Suprapubic skin (tissue), 4 donors: ENCODE measurements at places on chromosomes 2 and 18.

GRCh38 chr2:126808929-126809328 lies 89.8 kb upstream of the TEX51 start:
- H3K4me3 ChIP-seq = no peak overlapping the region
- H3K27me3 ChIP-seq = peaks cover 2% of the 10 kb centered on the region
- no peaks in the 10 kb centered on the region for H3K36me3 ChIP-seq
- no peak for DNase-seq
- no peaks in the 10 kb centered on the region for H3K4me1 ChIP-seq

- H3K4me1 ChIP-seq = peaks cover 23% of the 10 kb centered on the region
- H3K36me3 ChIP-seq = no peaks in the 10 kb centered on the region
- no peaks in the 10 kb centered on the region for H3K27me3 ChIP-seq
Observed at GRCh38 chr2:138421971-138422335, 79.6 kb upstream of the SPOPL start.

DNA sequence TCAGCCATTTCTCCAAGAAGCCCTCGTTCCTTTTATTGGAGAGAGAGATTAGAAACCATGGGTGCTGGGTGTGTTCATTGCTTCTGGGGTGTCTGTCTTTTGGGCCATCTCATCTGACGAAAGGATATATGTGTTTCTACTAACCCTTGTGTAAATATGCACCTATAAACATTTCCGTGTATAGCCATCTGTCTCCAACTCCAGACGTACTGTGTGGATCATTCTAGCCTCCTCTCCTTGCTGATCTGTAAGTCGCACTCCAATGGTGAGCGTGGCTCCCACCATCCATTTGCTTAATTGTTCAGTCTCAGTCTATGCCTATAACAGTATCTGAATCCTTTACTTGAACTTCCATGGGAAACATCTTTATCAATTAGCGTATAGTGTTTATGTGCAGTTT lies 1.8 kb downstream of the RBFA start:
- H3K4me3 ChIP-seq = no peak overlapping the region
- H3K4me1 ChIP-seq = peaks cover 18% of the 10 kb centered on the region
- H3K27me3 ChIP-seq = no peaks in the 10 kb centered on the region
- no peak overlapping the region for H3K27ac ChIP-seq
- DNase-seq = no peak

DNA sequence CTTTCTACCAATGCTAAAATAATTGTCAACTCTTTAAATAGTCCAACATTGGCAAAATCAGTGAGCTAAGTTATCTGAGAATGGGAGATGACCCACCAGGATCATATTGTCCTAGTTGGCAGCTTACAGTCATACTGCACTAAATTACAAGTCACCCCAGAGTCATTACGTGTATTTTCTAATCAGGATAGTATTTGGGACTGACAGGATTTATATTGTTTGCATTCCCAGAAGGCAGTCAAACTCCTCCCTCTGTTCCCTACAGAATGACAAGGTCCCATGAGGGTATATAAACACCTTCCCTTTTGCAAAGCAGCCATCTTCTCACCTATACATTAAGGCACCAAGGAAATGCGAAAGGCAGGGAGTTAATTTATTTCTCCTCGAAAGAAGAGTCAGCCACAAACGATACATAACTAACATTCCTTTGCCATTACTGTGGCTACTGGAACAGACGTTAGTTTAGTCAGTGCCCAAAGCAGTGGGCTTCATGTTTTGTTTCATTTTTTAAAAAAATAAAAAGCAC lies 125.3 kb downstream of the ANTXR1 start:
- no peak for DNase-seq
- no peaks in the 10 kb centered on the region for H3K27me3 ChIP-seq
- H3K27ac ChIP-seq = peak overlapping the region; percentile 61
- H3K36me3 ChIP-seq = no peaks in the 10 kb centered on the region

GRCh38 chr18:77074431-77074830 lies 58.2 kb downstream of the MBP start:
- H3K27me3 ChIP-seq = no peaks in the 10 kb centered on the region
- no peak overlapping the region for H3K4me3 ChIP-seq
- H3K36me3 ChIP-seq = no peaks in the 10 kb centered on the region
- DNase-seq = no peak
- H3K4me1 ChIP-seq = peaks cover 33% of the 10 kb centered on the region

- no peaks in the 10 kb centered on the region for H3K36me3 ChIP-seq
- no peaks in the 10 kb centered on the region for H3K27me3 ChIP-seq
- H3K4me3 ChIP-seq = no peak overlapping the region
- peaks cover 27% of the 10 kb centered on the region for H3K4me1 ChIP-seq
Observed at GRCh38 chr2:178304333-178304732, 110.0 kb downstream of the OSBPL6 start.

GRCh38 chr2:45944074-45944473 lies 292.6 kb downstream of the PRKCE start:
- H3K36me3 ChIP-seq = no peaks in the 10 kb centered on the region
- no peak overlapping the region for H3K27ac ChIP-seq
- H3K27me3 ChIP-seq = no peaks in the 10 kb centered on the region
- H3K4me1 ChIP-seq = peaks cover 27% of the 10 kb centered on the region
- DNase-seq = no peak
- no peak overlapping the region for H3K4me3 ChIP-seq

DNA sequence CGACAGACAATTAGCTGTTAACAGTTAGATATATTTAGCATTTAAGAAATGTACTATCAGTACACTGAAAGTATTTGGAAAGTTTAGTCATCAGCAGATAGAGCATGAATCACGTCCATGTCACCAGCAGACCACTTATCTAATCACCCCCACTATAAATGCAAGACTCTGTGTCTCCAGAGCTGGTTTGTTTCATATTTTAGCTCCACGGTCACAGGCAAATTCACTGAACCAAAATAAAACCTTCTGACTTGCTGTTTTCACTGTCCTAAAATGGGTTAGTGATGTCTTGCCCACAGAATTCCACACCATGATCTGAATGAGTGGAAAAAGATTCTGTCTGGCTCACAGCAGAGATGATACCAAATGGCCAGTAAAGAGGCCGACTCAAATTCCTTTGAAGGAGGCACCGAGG lies 64.9 kb downstream of the CDH2 start:
- no peaks in the 10 kb centered on the region for H3K4me1 ChIP-seq
- H3K36me3 ChIP-seq = no peaks in the 10 kb centered on the region
- no peak overlapping the region for H3K27ac ChIP-seq

- H3K4me3 ChIP-seq = no peak overlapping the region
- no peak for DNase-seq
- no peak overlapping the region for H3K27ac ChIP-seq
- H3K27me3 ChIP-seq = no peaks in the 10 kb centered on the region
Observed at GRCh38 chr2:200158647-200159356, 147.7 kb upstream of the SPATS2L start.

- no peaks in the 10 kb centered on the region for H3K27me3 ChIP-seq
- no peaks in the 10 kb centered on the region for H3K4me1 ChIP-seq
- no peak overlapping the region for H3K27ac ChIP-seq
- DNase-seq = no peak
Observed at GRCh38 chr2:78077633-78078032, 555.5 kb upstream of the LRRTM4 start.

DNA sequence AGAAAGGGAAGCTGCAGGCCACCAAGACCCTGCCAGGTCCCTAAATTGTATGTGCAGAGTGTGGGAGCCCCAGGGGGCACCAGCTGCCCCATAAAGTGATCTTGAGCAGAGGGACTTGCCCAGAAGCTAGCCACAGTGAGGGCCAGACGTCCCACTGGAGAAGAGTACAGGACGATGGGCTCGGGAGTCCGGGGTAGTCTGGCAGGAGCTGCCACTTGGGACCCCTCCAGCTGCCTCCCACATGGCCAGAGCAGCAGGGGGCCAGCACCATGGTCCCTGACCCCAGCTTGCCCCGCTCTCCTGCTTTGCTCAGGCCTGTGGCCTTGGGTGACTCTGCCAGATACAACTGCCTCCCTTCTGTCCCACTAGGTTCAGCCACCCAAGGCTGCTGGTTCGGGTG lies 11.7 kb upstream of the LOXHD1 start:
- H3K27me3 ChIP-seq = no peaks in the 10 kb centered on the region
- H3K27ac ChIP-seq = no peak overlapping the region
- no peaks in the 10 kb centered on the region for H3K4me1 ChIP-seq
- DNase-seq = no peak

DNA sequence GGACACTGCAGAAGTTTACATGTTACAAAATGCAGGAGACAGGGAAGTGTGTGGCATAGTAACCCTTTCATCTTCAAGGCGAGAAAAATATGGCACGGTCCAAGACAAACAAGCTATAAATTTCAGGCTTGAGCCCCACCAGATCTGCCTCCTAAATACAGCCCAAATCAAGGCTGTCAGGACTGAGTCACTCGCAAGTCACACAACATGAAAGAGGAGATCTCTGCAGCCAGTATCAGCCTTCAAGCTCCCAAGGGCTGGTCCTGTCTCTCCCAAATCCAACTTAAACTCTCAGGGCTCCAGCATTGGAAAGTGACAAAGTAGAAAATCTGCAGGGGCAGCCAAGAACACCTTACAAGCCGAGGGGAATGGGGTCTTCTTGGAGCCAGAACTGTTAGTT lies 106.3 kb upstream of the GATA6 start:
- no peak overlapping the region for H3K4me3 ChIP-seq
- no peak for DNase-seq
- H3K27ac ChIP-seq = no peak overlapping the region
- no peaks in the 10 kb centered on the region for H3K27me3 ChIP-seq

- H3K4me3 ChIP-seq = no peak overlapping the region
- no peaks in the 10 kb centered on the region for H3K36me3 ChIP-seq
- no peak overlapping the region for H3K27ac ChIP-seq
Observed at GRCh38 chr2:129113776-129114175, 795.1 kb upstream of the HS6ST1 start.

DNA sequence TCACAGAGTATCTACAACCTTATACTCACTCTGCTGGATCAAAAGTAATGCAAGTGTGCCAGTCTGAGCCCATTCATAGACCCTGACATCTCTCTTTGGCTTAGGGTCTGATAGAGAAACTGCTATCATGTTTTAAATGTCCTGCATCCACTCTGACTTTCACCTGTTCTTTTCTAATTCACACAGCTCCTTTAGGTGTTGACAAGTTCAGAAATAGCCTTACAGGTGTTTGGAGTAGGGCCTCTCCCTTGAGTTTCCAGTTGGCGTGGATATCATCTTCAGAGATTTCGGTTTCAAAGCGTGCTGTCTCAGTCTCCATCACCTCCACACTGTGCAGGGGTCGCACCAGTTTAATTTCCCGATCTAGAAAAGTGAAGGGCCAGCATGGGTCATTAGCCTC lies 150.3 kb downstream of the PLEKHA3 start:
- no peak overlapping the region for H3K27ac ChIP-seq
- no peak for DNase-seq
- no peak overlapping the region for H3K4me3 ChIP-seq
- H3K27me3 ChIP-seq = no peaks in the 10 kb centered on the region

DNA sequence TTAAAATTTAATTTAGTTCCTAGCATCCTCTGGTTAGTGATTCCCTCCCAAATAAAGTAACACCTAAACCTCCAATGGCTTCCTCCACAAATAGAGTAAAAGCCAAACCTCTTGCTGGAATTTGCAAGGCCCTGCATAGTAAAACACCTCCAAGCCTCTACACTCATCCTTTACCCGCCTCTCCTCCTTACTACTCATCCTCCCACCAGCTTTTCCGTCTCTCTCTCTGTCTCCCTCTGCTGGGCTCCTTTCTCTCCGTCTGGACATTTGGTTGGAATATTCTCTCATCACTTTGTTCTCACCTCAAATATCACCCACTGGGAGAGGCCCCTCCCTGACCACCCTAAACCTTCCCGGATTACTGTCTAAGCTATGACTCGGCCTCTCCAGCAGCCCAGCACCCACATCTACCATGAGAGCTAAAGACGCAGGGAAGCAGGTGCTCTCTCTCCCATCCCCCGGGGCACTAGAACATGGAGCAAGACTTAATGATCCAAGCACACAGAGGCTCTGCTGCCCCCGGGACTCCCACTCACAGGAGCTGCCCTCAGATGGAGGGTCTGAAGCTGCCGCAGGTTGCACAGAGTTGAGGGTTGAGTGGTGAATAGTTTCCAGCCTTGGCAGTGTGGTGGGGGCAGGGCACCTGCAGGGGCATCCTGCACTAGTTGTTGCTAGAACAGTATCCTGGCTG lies 167.2 kb downstream of the FBXO15 start:
- no peaks in the 10 kb centered on the region for H3K27me3 ChIP-seq
- DNase-seq = no peak
- H3K4me1 ChIP-seq = no peaks in the 10 kb centered on the region
- H3K4me3 ChIP-seq = no peak overlapping the region

DNA sequence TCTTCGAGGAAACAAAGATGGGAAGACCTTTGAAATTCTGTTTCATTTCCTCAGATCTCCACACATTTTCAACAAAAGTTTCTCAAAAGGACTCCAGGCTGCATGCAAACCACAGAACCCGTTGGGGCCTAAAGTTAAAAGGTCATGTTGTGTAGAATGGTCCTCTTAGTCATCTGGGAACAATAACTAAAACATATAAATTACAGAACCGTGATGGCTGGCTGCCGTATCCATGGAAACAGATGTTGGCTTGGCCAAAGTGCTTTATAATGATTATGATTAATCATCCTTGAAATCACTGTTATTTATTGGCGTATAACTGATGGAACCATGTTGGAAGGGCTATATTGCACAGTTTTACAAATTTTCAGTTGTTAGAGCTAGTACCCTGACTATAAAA lies 182.8 kb upstream of the CRIM1 start:
- no peak overlapping the region for H3K4me3 ChIP-seq
- H3K4me1 ChIP-seq = peaks cover 5% of the 10 kb centered on the region
- H3K27me3 ChIP-seq = no peaks in the 10 kb centered on the region
- no peak overlapping the region for H3K27ac ChIP-seq
- H3K36me3 ChIP-seq = no peaks in the 10 kb centered on the region

GRCh38 chr2:177262092-177262491 lies 2.4 kb downstream of the NFE2L2 start:
- no peak for DNase-seq
- no peaks in the 10 kb centered on the region for H3K27me3 ChIP-seq
- H3K4me1 ChIP-seq = peaks cover 64% of the 10 kb centered on the region

DNA sequence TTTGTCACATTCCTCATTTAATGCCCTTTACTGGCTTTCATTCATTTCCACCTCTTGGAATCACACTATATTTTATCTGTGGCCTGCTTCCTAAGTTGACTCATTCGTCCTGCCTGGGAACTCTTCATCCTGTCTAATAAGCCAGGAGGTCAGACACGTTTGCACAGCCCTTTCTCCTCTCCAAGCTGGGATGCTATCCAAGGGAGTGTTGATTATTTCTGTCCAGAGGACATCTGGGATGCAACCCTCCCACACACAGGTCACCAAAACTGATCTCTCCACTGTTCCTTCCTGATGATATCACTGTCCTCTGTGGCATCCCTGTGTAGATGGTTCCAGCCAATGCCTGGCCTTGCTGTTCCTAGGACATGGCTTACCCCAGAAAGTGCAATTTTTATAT lies 79.8 kb upstream of the NOSTRIN start:
- H3K27ac ChIP-seq = no peak overlapping the region
- no peaks in the 10 kb centered on the region for H3K27me3 ChIP-seq
- no peak for DNase-seq
- no peaks in the 10 kb centered on the region for H3K4me1 ChIP-seq

GRCh38 chr2:210591663-210592062 lies 35.3 kb downstream of the CPS1 start:
- no peak overlapping the region for H3K4me3 ChIP-seq
- no peaks in the 10 kb centered on the region for H3K4me1 ChIP-seq
- no peaks in the 10 kb centered on the region for H3K27me3 ChIP-seq
- no peak for DNase-seq
- H3K36me3 ChIP-seq = no peaks in the 10 kb centered on the region
- H3K27ac ChIP-seq = no peak overlapping the region
